NB4 (cell line): ENCODE measurements at places on chromosomes 6 and 20.

GRCh38 chr20:39800548-39800947, 838.4 kb downstream of the DHX35 start:
- DNase-seq = peak; percentile 21

GRCh38 chr6:2752477-2753109, 1.9 kb upstream of the MYLK4 start:
- no peak for DNase-seq

DNA sequence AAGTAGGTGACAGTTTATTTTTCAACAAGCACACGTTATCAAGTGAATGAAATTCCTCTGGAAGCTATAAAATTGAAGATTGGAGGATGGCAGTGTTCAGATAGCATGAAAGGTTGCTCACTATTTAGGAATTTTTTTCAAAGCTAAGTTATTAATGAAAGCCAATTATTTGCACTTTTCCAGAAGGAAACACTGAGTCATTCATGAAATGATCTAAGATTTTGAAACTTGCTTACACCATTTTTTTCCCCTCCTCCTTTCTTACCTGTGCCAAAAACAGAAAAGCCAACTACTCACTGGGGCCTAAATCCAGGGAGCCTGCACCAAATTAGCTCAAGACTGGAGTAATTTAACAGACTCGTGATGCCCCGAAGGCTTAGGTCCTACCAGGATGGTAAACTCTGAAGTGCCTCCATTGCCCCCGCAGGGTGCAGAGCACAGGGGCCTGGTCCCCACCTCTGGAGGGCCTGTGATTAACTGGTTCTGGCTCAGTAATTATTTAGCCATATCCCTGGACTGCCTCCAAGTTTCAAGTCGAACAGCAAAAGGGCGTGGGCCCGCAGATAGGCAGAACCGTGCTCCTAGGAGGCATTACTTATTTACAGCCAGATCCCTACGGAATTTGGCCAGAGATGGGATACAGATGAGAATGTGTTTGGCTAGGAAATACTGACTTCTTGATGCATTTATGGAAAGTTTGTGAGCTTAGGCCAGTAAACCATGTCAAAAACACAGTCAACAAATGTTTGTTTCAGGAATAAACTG, 28.0 kb upstream of the ZNF217 start:
- DNase-seq = peak; percentile 58

GRCh38 chr20:63567136-63567385, 7.0 kb downstream of the HELZ2 start:
- peak; percentile 53 for DNase-seq

- no peak for DNase-seq
Measured at GRCh38 chr6:109305028-109305427, 77.2 kb downstream of the CD164 start.
